ENCODE measurements at places on chromosomes 3 and 15.

GRCh38 chr15:25641762-25642161 is 202.9 kb upstream of the UBE3A start:
- DNase-seq = no peak

- no peak for DNase-seq
Observed at GRCh38 chr15:57591822-57592367, at the start of gene MYZAP. MYZAP (plus strand) TSS chr15:57591904; CDS start chr15:57592035, 131 bp downstream.

DNA sequence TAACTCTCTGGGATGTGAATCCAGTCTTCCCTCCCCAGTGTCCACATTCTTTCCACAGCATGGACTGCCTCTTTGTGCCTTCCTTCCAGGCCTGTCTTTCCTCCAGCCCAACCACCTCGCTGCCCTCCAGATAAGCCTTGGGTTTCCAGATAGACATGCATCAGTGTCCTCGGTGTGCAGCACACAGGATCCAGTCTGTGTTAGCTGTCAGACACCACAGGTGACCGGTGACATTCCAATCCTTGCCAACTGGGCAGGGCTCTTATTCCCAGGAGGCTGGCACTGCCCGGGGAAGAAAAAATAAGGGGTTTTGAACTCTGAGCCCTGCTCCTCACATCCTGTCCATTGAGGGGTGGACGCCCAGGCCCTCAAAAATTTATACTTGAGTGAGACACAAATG is 6.0 kb upstream of the SLC6A1 start:
- no peak for DNase-seq

GRCh38 chr3:46089237-46090011 is 62.1 kb upstream of the XCR1 start:
- DNase-seq = peak; percentile 93

DNA sequence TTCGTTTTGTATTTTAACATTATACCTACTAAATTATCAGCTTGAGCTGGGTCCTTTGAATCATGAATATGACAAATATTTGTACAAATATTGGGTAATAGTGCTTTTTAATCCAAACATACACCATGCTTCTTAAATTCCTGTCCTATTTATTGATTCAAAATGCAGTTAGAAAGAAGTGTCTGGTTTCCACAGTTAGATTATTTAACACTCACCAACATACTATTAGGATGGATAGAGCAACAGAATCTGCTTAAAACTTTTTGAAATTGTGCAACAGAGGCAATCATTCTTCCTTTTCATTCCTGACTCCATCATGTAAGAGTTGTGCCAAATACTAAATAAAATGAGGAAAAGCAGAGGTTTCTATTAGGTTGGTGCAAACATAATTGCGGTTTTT is 281.2 kb downstream of the LSAMP start:
- DNase-seq = no peak

- DNase-seq = no peak
Observed at GRCh38 chr3:194637066-194637465, 3.8 kb upstream of the TMEM44 start.

Measured in brain microvascular endothelial cell (primary cell).